ENCODE measurements at places on chromosomes 16 and 17. TPM values are rescaled to one million over a fixed set of nuclear protein-coding genes. Genes with fewer than 3 reads are reported as not detected.

PRSS8 gene
- total RNA-seq: 2.6 TPM

PRAC2 gene
- total RNA-seq: not detected

- peak; percentile 63 for DNase-seq
Measured at GRCh38 chr17:37744961-37745800, at the start of gene HNF1B. Gene HNF1B (minus strand): TSS chr17:37745059. CDS start chr17:37744884, 175 bp downstream.

DNA sequence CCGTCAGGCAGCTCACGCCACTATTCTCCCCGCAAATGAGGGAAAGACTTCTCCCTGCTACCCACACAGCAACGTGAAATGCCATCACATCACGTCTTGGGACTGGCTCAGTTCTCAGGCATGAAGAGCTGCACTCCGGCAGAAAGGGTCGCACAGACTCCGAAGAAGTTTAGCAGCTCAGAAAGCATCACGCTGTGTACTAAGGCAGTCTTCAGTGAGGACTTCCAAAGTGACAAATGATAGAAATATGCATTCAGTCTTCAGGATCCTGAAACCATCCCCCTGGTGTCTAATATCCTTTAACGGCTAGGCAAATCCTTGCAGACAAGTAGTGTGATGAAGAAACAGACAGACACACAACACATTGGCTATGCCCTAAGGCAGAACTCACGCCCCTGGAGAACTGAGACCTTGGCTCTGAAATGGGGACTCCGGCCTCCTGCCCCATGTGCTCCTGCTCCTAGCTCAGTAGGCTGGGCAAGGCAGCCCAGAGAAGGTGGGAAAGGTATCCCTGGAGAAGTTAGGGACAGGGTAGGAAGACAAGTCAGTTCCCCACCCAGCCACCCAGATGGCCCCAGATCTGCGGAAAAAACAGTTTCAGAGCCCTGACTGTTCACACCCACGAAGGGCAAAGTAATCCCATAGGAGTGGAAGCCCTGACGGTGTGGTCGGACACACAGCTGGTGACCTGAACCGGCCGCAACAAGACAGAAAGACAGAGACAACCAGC lies 1.6 kb downstream of the XYLT1 start:
- no peak for DNase-seq

ASGR1 gene
- total RNA-seq: 156 TPM

DNA sequence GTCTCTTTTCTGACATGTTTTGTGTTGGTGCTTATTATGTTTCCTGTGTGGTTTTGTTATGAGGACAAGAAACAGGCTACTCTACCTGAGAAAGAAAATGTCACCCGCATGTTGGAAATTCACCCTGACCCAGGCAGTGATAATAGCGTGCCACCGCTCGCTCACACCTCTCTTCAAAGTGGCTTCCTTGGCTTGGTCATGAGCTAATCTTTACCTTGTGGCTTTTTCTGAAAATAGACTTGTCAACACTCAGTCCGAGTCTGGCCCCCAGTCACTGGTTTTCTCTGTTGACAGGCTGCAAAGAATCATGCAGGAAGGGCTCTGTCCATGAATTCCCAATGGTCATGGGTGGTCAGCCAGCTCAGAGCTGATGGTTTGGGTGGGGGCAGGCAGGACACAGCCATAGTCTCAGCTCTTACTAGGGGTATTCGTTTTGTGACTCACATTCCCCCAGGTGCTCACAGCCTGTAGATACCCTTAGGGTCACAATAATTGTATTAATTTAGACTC lies 121.3 kb upstream of the CACNG5 start:
- no peak for DNase-seq

GRCh38 chr17:50144845-50145531 lies 5.5 kb downstream of the PPP1R9B start:
- DNase-seq: no peak

GRCh38 chr16:67287960-67288359 lies 8.6 kb downstream of the PLEKHG4 start:
- no peak for DNase-seq

CSH2 gene
- total RNA-seq: not detected

DNA sequence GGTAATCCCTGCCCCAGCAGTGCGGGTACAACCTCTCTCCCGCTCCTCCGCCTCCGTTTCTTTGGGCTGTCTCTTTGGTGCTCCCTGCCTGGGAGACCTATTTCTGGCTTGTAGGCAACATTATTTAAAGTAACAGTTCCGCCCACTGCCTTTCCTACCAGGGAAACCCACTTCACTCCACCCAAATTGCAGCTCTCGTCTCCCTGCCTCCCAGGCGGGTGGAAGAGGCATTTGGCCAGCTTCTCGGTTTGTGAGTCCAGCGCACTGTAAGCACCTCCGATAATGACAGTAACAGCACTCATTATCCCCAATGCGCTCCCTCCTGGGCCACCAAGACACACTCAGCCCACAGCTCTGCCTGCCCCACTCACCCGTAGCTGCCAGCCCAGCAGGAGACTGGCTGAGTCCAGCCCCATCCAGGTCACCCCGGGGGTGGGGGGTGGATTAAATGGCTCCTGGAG lies 165.1 kb upstream of the CDC42EP4 start:
- no peak for DNase-seq

DNA sequence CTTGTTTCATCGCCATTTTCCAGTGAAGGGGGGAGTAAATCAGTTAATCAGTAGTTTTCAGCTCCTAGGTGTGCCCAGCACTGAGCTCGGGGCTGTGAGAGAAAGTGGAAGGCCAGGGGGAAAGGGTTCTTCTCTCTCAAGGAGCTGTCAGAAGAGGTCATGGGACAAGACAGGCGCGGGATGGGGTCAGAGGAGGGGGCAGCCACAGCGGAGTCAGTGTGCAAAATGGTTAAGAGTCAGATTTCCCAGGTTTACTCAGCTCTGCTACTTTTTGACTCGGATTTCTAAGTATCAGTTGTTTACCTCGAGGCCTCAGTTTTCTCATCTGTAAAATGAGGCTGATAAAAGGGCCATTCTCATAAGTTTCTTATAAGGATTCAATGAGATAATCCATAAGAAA lies 4.3 kb upstream of the XYLT1 start:
- DNase-seq: no peak

DNA sequence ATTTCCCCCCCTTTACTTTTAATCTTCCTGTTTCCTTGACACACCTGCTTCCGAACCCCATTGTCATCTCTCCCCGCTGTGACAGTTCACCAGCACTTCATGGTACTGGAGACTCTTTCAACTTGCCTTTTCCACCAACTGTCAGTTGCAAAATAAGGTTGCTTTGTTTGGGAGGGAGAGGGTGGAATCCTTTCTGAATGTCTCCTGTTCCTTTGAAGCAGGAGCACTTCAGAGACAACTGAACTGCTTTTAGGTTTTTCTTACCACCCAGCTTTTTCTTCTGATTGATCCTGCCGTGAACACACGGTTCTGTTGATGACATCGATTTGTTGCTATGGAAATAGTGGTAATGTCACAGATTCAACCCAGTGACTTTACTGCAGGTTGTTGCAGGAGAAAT lies 42.0 kb downstream of the RPA1 start:
- DNase-seq: no peak

DNA sequence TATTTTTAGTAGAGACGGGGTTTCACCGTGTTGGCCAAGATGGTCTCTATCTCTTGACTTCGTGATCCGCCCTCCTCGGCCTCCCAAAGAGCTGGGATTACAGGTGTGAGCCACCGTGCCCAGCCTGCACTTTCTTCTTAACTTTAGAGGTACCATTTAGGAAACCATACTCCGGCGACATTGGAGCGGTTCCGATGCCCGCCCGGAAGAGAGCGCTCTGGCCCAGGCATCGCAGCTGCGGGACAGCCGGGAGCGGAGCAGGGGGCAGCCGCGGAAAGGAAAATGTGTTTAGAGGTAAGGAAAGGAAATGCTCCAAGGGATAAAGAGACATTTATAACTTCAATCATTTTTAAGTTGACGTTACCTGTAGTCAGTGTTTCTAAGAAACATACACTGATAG lies 6.0 kb upstream of the HS3ST3B1 start:
- no peak for DNase-seq

GRCh38 chr16:14070877-14071575 lies at the start of gene MRTFB:
Gene MRTFB (plus strand): TSS chr16:14071319. CDS start chr16:14140607, 69,288 bp downstream.
- DNase-seq: peak; percentile 80

DNA sequence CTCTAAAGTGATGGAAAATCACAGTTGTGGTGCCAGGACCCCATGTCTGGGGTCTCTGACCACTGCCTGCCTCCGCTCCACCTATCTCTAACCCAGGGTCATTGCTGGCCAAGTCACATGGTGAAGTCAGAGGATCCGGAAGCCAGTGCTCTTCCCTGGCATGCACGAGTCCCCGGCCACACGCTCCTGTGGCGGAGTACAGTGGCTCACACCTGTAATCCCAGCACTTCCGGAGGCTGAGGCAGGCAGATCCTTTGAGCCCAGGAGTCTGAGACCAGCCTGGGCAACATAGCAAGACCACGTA lies 21.5 kb upstream of the RBFOX3 start:
- no peak for DNase-seq

DNA sequence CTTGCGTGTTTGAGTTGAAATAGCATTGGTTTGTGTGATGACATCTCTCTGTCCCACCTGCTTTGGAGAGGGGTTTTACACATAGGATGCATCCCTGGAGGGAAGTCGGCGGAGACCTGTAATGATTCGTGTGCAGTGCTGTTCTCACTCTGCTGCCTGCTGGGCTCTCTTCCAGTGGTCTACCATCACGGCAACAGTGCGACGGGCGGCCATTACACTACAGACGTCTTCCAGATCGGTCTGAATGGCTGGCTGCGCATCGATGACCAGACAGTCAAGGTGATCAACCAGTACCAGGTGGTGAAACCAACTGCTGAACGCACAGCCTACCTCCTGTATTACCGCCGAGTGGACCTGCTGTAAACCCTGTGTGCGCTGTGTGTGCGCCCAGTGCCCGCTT lies 41.1 kb upstream of the CRISPLD2 start:
- DNase-seq: no peak

ANKRD40CL gene
- total RNA-seq: not detected

KRTAP4-9 gene
- total RNA-seq: not detected

GRCh38 chr16:48432136-48432535 lies 46.9 kb upstream of the SIAH1 start:
- no peak for DNase-seq

GRCh38 chr16:54400261-54400660 lies 113.7 kb upstream of the IRX3 start:
- DNase-seq: no peak

DNA sequence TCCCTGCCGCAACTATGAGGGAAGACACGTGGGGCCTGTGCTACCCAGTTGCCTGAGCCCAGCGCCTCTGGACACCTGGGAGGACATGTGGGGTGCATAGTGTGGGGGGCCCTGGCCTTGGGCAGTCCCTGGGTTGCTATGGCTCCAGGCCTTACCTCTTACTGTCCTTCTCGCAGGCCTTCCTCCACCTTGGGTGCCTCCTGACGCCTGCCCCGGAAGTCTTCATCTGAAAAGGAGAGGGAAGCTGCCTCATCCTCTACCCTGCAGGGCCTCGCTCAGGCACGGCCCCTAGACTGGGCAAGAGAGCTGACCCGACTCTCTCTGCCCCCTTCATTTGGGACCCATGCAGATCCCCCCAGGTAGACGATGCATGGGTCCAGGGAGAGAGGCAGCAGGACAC lies 16.5 kb upstream of the MRPS23 start:
- DNase-seq: no peak

TBX2 gene
- total RNA-seq: 15.3 TPM

SDR42E1 gene
- total RNA-seq: 0.01 TPM

DNA sequence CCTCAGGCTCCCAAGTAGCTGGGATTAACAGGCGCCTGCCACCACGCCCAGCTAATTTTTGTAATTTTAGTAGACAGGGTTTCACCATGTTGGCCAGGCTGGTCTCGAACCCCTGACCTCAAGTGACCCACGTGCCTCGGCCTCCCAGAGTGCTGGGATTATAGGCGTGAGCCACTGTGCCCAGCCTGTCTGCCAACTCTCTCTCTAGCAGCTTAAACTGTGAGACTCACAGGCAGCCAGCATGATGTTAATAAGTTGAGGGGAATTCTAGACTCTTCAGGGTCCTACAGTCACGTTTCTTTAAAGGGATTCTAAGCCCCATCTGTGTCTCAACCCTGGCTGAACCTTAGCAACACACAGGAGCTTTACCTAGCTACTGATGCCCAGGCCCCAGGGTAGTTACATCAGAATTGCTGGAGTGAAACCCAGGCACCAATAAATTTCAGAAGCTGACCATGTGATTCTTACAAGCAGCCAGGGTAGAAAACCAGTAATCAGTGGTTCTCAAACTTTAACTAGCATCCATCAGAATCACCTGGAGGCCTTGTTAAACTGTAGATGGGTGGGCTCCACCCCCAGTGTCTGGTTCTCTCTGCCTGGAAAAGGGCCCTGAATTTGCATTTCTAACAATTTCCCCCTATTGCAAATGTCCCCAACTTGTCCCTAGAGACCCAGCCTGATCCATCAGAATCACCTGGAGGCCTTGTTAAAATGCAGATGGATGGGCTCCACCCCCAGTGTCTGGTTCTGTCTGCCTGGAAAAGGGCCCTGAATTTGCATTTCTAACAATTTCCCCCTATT lies 30.7 kb downstream of the GPRC5B start:
- no peak for DNase-seq

- DNase-seq: no peak
Measured at GRCh38 chr17:1936766-1937165, 88.4 kb downstream of the RTN4RL1 start.

KRTAP2-3 gene
- not detected for total RNA-seq

- no peak for DNase-seq
Measured at GRCh38 chr17:73013301-73013700, 79.2 kb downstream of the SLC39A11 start.

DNA sequence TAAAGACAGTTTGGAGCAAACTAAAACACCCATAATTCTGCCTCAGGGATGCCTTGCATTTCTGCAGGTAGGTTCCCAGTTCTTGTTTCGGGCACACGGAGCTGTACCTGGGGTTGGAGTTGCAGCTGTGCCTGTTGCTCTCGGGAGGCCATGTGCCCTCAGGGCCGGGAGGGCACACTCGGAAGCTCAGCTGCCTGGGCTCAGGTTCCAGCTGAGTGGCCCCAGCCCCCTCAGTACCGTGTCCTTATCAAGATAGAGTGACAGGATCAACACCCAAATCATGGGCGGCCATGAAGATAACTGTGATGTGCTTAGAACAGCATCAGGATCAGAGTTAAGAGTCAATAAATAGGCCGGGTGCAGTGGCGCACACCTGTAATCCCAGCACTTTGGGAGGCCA lies 107.9 kb downstream of the SNX29 start:
- DNase-seq: no peak

GRCh38 chr16:31179219-31179746 lies 656 bp upstream of the FUS start:
- DNase-seq: no peak

DNA sequence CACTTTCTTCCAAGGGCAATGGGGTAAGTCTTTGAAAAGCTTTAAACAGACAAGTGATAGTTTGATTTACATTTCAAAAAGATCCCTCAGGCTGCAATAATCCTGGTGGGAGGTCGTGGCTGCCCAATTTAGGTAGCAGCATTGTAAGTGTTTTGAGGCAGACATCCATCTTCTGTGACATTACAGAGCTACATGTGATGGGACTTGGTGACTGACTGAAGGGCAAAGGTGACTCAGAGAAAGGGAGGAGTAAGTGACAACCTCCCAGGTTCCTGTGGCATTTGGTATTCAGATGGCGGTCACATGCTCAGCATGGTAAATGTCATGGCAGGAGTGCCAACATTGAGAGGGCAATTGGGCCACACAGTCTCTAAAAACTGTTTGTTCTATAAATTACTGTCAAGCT lies 26.5 kb downstream of the STAT3 start:
- peak; percentile 34 for DNase-seq

CHST4 gene
- total RNA-seq: not detected

MYADML2 gene
- total RNA-seq: not detected
